ENCODE measurements at places on chromosomes 3 and 15. TPM values are rescaled to one million over a fixed set of nuclear protein-coding genes. Genes with fewer than 3 reads are reported as not detected.

DNA sequence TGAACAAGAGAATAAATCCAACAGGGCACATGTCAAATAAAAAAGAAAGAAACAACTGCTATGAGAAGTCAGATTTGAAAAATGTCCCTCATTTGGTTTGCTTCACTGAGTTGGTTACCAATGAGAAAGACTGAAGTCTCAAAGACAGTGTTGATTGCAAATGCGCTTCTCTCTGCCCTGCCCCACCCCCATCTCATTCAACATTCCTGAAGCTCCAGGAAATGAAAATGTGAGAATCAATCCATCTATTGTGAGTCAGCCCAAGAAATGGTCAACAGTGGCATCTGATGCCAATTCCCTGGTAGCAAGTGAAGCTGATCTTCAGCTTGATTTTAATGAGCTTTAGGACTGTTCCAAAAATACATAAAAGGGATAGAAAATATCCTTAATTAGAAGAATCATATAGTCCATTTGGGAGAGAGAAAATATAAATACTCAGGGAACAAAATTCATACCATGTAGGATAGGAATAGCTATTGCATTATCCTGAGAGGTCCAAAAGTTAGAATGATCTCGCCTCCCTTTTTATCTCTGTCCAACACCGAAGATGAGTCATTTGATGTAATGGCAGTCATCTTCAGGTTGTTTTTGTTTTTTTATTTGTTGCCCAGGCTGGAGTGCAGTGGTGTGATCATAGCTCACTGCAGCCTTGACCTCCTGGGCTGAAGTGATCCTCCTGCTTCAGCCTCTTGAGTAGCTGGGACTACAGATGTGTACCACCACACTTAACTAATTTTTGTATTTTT lies 200.3 kb upstream of the UMPS start:
- no peak overlapping the region for H3K27ac ChIP-seq
- no peaks in the 10 kb centered on the region for H3K27me3 ChIP-seq
- no peaks in the 10 kb centered on the region for H3K36me3 ChIP-seq
- H3K4me1 ChIP-seq, result no peaks in the 10 kb centered on the region
- no peak for DNase-seq
- H3K4me3 ChIP-seq, result no peak overlapping the region

- H3K4me3 ChIP-seq, result no peak overlapping the region
- H3K4me1 ChIP-seq, result no peaks in the 10 kb centered on the region
- no peak for DNase-seq
- no peak overlapping the region for H3K27ac ChIP-seq
- no peaks in the 10 kb centered on the region for H3K27me3 ChIP-seq
- no peaks in the 10 kb centered on the region for H3K36me3 ChIP-seq
Observed at GRCh38 chr15:69017978-69018377, 3.5 kb downstream of the NOX5 start.

- H3K4me3 ChIP-seq, result no peak overlapping the region
- no peak for DNase-seq
- no peak overlapping the region for H3K27ac ChIP-seq
- no peaks in the 10 kb centered on the region for H3K27me3 ChIP-seq
- H3K36me3 ChIP-seq, result no peaks in the 10 kb centered on the region
Observed at GRCh38 chr3:31164381-31164780, 269.9 kb upstream of the GADL1 start.

SAMMSON gene
- not detected for total RNA-seq

DNA sequence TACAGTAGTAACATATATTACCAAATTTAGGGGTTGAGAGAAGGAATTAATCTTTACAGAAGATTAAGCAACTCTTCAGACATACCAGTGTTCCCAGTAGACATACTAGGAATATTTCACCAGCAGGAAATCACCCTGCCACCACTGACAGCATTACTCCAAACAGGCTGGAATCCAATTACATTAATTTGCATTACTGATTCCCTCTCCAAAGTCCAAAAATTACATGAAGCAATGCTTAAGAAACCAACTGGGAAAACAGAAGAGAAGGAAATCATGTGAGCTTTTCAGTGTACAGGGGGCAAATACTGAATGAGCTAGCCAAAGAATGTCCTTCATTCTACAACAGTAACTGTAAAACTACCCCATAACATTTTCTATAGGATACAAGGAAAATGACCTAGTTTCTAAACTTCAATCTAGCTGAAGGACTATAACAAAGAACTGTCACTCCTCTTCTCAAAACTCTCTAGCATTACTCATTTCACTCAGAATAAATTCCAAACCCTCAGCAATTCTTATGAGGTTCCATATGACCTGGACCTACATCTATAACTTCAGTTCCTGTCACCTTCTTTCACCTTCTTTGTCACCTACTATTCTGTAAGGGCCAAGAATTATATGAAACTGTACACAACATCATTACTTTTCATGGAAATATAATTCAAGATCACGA lies 72.7 kb downstream of the INO80 start:
- no peaks in the 10 kb centered on the region for H3K27me3 ChIP-seq
- DNase-seq, result no peak
- peaks cover 68% of the 10 kb centered on the region for H3K36me3 ChIP-seq
- no peak overlapping the region for H3K4me3 ChIP-seq
- H3K27ac ChIP-seq, result no peak overlapping the region

DNA sequence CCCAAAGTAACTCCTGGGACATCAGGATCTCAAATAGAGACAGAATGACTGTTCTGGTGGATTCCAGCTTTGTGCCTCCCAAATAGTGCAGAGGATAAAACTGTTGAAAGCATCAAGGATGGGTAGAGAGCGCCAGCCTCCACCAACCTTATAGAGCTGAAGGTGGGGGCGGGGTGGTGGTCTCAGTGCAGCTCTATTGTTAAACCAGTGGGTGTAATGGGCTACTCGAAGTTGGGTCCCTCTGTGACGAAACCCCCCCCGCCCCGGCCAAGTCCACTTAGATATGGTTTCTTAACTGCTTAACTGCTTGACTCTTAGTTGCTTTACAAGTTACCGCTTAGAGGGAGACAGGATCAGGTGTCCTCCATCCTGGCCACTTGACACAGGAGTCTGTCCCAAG lies 22.7 kb downstream of the DHX30 start:
- DNase-seq, result no peak
- peaks cover 43% of the 10 kb centered on the region for H3K36me3 ChIP-seq
- H3K27ac ChIP-seq, result peak overlapping the region; percentile 79
- H3K4me1 ChIP-seq, result peaks cover 23% of the 10 kb centered on the region
- H3K27me3 ChIP-seq, result no peaks in the 10 kb centered on the region

DNA sequence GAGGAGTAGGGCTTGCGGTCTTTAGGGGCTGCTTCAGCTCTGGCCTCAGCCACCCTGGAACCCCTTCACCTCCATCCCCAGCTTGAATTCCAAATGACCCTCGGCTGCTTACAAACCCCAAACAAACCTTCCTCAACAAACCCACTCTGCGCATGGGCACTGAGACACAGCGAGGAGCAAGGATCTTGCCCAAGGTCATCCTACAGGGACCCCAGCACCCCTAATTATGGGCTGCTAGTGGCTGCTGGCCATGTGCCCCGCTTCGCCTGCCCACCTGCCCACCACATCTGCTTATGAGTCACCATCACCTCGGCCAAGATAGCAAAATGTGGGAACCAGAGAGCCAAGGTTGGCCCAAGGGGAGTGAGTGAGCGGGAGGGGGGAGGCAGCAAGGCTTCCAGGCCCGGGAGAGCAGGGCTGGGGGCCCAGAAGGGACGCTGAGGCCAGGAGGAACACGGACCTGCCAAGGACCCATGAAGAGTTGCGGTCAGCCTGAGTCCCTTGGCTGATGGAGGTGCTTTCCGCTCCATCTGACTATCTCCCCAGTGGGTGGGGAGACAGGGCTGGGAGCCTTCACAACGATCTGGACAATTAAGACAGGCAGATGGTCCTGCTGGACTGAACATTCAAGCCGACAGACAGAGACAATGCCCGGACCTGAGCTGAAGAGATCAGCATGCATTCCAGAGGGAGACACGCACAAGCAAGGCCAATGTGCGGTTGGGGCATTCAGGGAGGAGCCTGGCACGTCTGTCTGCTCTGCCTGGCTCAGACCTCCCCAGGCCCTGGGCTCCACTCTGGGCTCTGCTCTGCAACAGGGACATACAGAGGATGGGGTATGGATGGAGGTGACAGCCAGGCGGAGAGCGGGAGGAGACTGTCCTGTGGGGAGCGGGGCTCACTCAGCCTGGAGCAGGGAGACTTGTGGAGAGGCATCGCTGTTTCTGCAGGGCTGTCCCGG lies 10.8 kb upstream of the GRIP2 start:
- no peak overlapping the region for H3K4me3 ChIP-seq
- peaks cover 46% of the 10 kb centered on the region for H3K4me1 ChIP-seq
- H3K27ac ChIP-seq, result peak overlapping the region; percentile 49
- no peaks in the 10 kb centered on the region for H3K27me3 ChIP-seq

GRCh38 chr3:86251781-86252180 lies 739.2 kb downstream of the VGLL3 start:
- H3K4me1 ChIP-seq, result no peaks in the 10 kb centered on the region
- DNase-seq, result no peak
- no peaks in the 10 kb centered on the region for H3K27me3 ChIP-seq
- H3K36me3 ChIP-seq, result no peaks in the 10 kb centered on the region
- H3K4me3 ChIP-seq, result no peak overlapping the region
- H3K27ac ChIP-seq, result no peak overlapping the region

DNA sequence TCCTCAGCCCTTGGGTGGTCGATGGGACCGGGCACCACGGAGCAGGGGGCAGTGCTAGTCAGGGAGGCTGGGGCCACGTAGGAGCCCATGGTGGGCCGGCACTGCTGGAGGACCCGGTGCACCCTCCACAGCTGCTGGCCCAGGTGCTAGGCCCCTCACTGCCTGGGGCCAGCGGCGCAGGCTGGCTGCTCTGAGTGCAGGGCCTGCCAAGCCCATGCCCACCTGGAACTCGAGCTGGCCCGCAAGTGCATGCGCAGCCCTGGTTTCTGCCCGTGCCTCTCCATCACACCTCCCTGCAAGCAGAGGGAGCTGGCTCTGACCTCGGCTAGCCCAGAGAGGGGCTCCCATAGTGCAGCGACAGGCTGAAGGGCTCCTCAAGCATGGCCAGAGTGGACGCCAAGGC lies 42.1 kb downstream of the KLHDC8B start:
- H3K4me1 ChIP-seq, result no peaks in the 10 kb centered on the region
- H3K4me3 ChIP-seq, result no peak overlapping the region
- no peaks in the 10 kb centered on the region for H3K36me3 ChIP-seq
- H3K27ac ChIP-seq, result no peak overlapping the region

BAHD1 gene
- total RNA-seq, result 11.6 TPM

KIF15 gene
- 0.63 TPM for total RNA-seq

DNA sequence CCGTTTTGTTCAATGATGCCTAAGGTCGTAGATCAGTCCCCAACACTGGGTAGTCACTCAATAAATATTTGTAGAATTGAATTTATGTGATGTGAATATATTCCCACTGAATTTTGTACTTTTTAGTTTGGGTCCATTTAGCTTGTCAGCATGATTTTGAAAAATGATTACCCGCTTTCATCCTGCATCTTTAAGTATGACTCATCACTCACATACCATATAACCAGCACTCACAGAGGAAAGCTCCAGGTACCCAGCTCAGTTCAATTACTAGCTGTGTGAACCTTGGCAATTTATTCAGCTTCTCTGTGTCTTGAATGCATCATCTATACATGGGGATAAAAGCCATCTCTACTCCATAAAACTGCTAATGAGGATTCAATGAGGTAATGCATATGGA lies 2.2 kb upstream of the MLF1 start:
- H3K4me3 ChIP-seq, result no peak overlapping the region
- H3K36me3 ChIP-seq, result no peaks in the 10 kb centered on the region
- peaks cover 15% of the 10 kb centered on the region for H3K4me1 ChIP-seq
- no peaks in the 10 kb centered on the region for H3K27me3 ChIP-seq

POTEB gene
- total RNA-seq, result not detected

AADACL2 gene
- not detected for total RNA-seq

RABL3 gene
- 7.6 TPM for total RNA-seq

DNA sequence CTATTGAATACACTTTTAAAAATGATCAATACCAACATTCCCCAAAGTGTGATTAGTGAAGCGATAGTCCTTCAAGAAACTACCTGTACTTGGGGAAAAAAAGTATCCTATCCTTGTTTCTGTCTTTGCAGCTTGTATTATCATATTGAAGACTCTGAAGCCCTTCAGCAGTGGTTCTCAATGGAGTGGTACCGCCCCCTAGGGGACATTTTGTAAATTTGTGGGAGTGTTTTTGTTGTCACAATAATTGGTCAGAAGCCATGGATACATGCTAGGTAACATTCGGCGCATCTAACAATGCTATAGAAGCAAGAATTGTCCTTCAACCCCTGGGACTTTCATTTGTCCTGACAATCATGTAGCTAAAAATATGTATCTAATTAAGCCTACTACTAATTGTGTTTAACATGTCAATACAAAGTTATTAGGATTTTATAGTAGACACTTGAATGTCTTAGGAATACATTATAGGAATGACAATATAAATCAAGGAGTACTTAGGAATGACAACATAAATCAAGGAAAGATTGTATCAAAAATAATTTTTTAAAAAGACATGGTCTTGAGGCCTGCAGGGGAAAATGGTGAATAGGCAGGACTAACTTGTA lies 53.7 kb downstream of the NMD3 start:
- DNase-seq, result no peak
- no peaks in the 10 kb centered on the region for H3K4me1 ChIP-seq
- H3K27ac ChIP-seq, result no peak overlapping the region
- no peak overlapping the region for H3K4me3 ChIP-seq

ZSCAN2 gene
- total RNA-seq, result 5.6 TPM

DNA sequence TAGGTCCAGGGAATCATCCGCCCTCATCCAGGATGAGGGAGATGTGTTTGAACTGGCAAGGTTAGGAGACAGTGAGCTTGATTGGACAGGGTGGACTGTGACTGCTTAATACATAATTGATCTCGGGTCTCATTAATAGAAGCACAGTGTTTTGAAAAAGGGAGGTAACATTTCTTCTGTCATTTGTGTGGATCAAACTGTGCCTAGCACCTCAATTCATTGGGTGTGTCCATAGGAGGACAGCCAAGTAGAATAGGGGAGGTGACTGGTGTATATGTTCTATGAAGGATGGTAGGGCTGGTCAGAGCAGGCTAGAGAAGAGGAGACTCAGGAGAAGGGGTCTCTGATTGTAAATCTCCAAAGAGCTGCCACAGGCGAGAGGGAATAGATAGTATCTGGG lies 2.8 kb upstream of the INSYN1 start:
- H3K27ac ChIP-seq, result no peak overlapping the region
- no peak for DNase-seq
- no peak overlapping the region for H3K4me3 ChIP-seq

DNA sequence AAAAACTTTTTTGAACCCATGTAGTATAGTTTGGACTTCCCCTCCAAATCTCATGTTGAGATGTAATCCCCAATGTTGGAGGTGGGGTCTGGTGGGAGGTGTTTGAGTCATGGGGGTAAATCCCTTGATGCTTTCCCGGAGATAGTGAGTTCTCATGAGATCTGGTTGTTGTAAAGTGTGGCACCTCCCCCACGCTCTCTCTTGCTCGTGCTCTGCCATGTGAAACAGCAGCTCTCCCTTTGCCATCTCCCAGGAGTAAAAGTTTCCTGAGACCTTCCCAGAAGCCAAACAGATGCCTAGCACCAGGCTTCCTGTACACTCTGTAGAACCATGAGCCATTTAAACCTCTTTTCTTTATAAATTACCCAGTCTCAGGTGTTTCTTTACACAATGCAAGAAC lies 16.0 kb upstream of the RNU6-1 start:
- no peak for DNase-seq
- H3K27me3 ChIP-seq, result no peaks in the 10 kb centered on the region
- H3K36me3 ChIP-seq, result no peaks in the 10 kb centered on the region
- H3K4me1 ChIP-seq, result no peaks in the 10 kb centered on the region

GRCh38 chr3:9727041-9727595 lies 4.4 kb upstream of the BRPF1 start:
- DNase-seq, result no peak
- H3K27me3 ChIP-seq, result no peaks in the 10 kb centered on the region
- no peaks in the 10 kb centered on the region for H3K4me1 ChIP-seq
- no peaks in the 10 kb centered on the region for H3K36me3 ChIP-seq

PLXNA1 gene
- 22.9 TPM for total RNA-seq

All from right atrium auricular region (tissue), 2 donors.